Left lobe of liver (tissue), 2 donors: ENCODE measurements at places on chromosomes 2 and 18. TPM values are rescaled to one million over a fixed set of nuclear protein-coding genes. Genes with fewer than 3 reads are reported as not detected.

GRCh38 chr2:218370410-218371063 lies 11.5 kb upstream of the SLC11A1 start:
- DNase-seq = peak; percentile 76

GRCh38 chr18:63476668-63477067 lies at the start of gene SERPINB5:
Gene SERPINB5, plus strand, starts transcription at chr18:63476958. Its CDS starts 7,471 bp downstream, at chr18:63484429.
- DNase-seq = no peak

- DNase-seq = no peak
Measured at GRCh38 chr2:66236816-66237802, 197.8 kb upstream of the MEIS1 start.

EPAS1 gene
- total RNA-seq = 127 TPM

DNA sequence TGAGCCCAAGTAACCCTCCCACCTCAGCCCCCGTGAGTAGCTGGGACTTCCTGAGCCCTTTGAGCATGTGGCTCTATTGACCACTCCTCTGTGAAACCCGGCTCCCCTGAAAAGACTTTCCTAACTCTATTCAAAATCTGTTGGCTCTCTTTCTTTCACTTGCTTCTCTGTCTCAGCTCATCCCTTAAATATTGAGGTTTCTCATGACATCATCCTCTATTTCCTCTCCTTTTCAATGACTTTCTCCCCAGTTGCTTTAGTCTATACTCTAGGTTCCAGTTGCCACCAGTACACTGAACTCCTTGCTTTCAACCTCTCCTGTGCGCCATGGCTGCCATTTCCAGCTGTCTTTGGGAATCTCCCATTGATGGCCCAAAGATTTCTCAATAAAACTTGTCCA lies 79.8 kb upstream of the STK17B start:
- DNase-seq = no peak

ZNF516 gene
- total RNA-seq = 16.2 TPM
